NCI-H460 (cell line): ENCODE measurements at places on chromosomes 1 and 21.

GRCh38 chr1:87588495-87588894 lies 259.8 kb downstream of the LMO4 start:
- no peak for DNase-seq

DNA sequence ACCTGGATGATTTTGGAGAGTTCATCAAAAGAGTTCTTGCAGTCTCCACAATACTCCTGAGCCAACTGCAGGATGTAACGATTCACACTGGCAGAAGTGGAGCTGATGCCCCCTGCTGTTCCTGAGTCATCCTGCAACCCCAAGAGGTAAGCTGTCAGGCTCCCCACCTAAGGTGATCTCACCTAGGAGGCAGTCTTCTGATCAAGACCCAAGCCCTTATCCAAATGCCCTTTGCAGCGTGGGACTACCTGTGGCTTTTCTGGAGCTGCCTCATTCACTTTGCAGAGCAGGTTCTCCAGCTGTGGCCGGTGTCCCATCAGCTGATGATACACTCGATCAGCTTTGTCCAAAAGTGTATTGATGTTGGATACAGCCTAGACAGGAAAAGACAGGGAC lies 96.4 kb downstream of the UBR4 start:
- DNase-seq: peak; percentile 21

GRCh38 chr1:231634323-231635013 lies 7.9 kb downstream of the DISC1 start:
- DNase-seq: no peak

DNA sequence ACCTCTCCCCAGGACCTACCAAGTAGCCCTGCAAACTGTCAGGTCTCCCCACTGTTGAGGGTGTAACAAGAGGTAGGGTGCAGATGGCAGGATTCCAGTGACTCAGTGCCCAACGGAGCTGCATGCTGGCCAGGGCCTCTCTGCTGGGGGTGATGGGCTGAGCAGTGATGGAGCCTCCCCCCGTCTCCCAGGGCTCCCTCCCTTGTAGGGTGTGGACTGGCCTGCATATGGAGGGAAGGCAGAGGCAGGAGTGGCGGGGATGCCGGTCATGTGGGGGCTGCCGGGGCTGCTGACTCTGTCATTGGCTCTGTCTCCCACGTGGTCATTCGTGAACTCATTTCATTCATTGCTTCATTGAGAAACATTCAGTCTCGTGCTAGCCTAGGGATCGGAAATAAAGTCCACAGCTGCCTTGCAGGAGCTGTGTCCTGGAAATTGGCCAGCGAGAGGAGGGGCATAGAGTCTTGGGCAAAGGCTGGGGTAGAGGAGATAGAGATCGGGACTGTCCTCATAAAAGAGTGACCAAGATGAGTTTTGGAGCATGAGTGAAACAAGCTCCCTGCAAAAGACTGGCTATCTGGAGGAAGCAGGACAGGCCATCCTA lies 22.9 kb upstream of the DISP3 start:
- DNase-seq: no peak

GRCh38 chr1:46188295-46189030 lies 9.8 kb downstream of the POMGNT1 start:
- no peak for DNase-seq
